ENCODE measurements at places on chromosomes 7 and 10.

DNA sequence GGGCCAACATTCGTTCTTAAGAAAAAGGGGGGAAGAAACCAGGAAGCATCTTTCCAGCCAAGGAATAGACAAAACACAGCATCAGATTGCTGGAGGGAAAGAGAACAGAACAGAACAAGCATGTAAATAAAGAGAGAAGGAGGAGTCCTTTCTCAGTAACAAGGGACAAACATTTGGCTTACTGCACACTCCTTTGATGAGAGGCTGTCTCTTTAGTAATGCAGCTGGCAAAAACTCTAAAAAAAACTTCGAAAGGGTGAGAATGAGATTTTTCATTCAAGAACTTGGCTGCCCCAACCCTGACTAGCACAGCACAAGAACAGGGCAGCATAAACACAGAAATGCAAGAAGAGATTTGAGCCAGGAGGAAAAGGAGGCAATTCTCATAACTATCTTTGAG lies 38.9 kb upstream of the IL6 start:
- DNase-seq: no peak

- no peak for DNase-seq
Measured at GRCh38 chr10:11081408-11081807, 63.7 kb downstream of the CELF2 start.

GRCh38 chr7:35725280-35725680 lies 30.3 kb upstream of the HERPUD2 start:
- DNase-seq: peak; percentile 62

GRCh38 chr10:21507150-21507549 lies 18.3 kb downstream of the SKIDA1 start:
- no peak for DNase-seq

GRCh38 chr10:132590094-132590751 lies 52.6 kb downstream of the INPP5A start:
- DNase-seq: no peak

DNA sequence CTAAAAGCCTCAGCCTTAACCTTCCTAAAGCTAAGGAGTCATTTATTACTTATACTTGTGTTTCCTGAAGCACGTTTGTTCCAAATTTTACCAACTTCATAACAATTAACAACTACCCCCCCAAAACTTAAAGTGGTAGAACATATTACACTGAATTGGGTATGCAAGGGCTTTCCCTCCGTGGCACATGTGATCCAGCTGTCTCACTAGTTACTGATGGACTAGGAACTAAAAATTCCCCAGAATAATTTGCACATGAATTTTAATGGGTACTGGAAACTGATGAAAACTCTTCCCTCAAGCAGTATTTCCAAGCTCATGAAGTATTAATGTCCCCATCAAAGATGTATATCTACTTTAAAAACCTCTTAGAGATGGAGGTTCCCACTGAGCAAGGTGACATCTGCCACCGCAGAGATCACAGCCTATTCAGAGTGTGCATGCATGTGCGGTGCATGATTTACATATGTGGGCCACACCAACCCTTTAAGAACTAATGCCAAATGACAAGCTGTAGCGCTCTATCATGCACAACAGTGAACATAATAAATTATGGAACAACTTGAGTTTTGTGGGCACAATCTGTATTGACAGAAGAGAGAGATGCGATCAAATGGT lies 139.9 kb upstream of the ADCY1 start:
- no peak for DNase-seq

DNA sequence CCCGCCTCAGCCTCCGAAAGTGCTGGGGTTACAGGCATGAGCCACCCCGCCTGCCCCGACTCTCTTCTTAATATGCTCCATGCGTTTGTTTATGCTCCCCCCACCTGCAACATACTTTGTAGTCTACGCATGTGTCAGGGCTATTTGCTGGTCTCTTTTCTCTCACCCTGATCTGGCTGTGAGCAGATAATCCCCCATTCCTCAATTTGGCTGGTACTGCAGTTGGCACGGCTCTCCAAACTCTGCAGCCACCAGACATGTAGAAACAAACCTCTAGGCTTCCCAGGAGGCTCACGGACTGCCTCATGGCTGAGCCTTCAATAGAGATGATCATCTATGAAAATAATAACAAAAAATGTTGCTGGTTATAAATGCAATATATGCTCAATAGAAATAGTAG lies 540.3 kb upstream of the GALNT17 start:
- no peak for DNase-seq

DNA sequence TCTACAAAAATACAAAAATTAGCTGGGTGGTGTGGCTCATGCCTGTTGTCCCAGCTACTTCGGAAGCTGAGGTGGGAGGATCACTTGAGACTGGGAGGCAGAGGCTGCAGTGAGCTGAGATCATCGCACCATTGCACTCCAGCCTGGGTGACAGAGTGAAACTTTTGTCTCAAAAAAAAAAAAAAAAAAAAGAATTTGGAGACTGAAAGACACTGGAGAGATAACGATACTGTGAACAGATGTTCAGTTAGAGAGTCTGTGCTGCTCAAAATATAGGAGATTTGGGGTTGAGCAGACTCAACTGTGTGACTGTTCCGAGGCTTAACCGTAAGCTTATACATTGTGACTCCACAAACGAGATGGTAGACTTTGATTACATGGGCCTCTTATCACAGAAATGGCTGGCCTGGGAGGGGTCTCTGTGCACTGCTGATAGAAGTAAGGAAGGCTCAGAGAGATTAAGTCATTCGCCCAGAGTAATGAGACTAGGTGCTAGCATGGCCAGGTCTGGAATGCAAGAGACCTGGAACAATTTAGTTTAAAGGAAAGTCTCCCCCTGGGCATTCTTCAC lies 19.4 kb downstream of the WBP1L start:
- DNase-seq: no peak

GRCh38 chr10:14008740-14009080 lies 322.0 kb downstream of the FRMD4A start:
- DNase-seq: peak; percentile 23

- DNase-seq: no peak
Measured at GRCh38 chr7:71682841-71683781, 551.2 kb downstream of the GALNT17 start.

DNA sequence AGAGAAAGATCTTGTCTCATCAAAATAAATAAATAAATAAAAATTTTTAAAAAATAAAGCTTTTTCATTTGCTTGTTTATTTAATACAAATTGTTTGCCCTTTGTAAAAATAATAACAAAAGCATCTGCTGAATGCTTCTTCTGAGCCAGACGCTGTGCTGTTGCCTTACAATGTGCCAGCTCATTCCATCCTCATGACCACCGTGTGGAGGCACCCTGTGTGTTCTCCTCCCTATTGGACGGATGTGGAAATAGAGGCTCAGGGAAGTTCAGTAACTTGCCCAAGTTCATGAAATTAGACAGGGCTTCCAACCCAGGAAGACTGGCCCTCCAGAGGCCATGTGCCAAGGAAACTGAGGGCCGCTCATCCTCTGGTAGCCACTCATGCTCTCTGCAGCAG lies 120.6 kb downstream of the SH3PXD2A start:
- no peak for DNase-seq

DNA sequence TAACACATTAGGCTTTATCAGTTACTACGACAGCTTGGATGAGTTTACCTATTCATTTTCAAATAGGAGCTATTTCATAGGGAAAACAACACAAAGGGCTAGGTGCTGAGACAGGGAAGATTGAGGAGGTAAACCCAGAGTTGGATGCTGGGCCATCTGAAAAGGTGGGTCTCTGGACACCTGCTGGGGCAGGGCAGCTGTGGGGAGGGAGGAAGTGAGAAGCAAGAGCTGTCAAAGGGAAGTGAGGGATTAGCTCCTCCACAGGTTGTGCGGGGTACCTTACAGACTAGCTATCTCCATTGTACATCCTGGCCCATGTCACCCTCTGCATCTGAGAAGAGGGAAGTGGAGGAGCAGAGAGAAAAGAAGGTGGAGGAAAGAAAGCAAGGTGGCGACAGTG lies 48.9 kb downstream of the BLNK start:
- DNase-seq: no peak

DNA sequence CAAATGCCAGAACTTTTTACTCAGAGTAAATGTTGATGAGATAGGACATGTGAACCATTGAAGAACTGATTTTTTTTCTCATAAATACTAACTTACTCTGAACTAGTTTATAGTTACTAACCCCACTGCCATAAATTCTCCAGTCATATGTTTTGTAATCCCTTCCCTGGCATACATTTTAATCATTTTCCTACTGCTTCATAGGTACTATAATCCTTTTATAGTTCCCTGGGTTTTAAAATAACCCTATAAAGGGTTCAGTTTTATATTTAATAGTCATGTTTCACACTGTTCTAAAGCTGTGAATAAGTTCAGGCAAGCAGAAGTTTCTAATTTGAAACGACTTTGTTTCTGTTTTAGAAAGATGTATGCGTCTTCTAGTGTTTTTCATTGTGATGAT lies 28.9 kb downstream of the CNNM2 start:
- DNase-seq: no peak

DNA sequence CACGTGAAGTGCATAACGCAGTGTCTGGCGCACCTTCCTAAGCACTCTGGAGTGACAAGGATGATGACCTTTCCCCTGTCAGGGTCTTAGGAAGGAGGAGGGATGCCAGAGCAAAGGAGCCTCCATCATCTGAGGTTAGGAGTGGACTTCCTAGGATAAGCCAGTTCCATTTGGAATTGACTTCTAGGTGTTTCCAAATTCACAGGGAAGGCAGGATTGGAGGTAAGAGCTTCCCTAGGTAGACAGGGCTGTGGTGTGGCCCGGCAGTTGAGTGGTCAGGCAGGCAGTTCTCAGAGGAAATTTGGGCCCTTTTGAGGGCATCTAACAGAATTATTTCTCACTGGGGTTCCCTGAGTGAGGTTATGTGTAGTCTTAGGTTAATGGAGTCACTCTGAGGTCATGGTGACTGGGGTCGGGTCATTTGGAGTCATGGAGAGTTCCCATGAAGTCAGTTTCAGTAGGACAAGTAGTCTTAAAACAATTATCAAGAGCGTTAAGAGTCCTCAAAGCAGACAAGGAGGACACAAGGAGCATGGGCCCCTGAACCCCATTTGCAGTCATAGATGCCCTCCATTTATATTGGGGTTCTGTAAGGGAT lies 8.2 kb downstream of the PPIF start:
- DNase-seq: no peak

DNA sequence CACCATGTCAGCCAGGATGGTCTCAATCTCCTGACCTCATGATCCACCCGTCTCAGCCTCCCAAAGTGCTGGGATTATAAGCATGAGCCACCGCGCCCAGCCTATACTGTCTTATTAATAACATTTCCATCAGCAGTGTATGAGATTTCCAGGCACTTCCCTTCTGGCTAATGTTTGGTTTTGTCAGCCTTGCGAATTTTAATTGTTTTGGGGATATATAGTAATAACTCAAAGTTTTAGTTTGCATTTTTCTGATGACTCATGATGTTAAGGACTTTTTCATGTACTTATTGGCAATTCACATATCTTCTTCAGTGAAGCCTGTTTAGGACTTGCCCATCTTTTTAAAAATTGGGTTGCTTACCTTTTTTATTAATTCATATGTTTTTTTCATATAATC lies 76.0 kb downstream of the TMEM270 start:
- DNase-seq: no peak

DNA sequence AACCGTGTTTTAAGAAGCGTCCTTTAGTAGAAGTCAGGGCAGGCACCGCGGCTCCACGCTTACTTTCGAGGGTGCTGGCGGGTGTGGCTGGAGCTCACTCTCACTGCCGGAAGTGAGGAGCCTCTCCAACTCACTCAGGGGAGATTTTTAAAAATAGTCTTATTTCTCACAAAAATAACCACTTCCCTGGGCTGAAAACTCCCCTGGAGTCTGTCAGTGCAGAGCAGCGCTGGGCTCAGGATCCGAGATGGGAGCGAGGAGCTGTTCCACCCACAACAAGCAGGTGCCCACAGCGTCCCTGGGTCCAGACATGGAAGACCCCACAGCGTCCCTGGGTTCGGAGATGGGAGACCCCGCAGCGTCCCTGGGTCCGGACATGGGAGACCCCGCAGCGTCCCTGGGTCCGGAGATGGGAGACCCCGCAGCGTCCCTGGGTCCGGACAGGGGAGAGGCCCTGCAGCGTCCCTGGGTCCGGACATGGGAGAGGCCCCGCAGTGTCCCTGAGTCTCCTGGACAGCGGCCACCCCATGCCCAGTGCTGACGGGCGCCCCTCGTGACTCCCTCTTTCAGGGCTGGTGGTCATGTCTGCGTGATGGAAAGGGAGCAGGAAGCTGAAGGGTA lies 51.2 kb downstream of the VIPR2 start:
- no peak for DNase-seq

- DNase-seq: no peak
Measured at GRCh38 chr7:25029075-25029474, 49.1 kb upstream of the OSBPL3 start.

DNA sequence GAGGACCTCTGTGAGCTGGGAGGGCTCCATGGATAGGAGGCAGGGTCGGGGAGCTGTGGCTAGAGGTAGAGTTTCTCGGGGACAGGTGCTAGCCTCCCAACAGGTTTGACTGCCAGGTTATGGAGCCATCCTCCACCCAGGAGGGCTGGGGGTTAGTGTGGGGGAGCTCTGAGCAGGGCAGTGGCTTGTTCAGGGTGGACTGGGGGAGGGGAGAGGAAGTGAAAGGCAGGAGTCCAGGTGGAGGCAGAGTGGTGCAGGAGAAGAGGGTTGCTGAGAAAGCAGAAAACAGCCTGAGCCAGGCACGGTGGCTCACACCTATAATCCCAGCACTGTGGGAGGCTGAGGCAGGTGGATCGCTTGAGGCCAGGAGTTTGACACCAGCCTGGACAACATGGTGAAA lies 40.5 kb upstream of the HSPB1 start:
- DNase-seq: no peak

DNA sequence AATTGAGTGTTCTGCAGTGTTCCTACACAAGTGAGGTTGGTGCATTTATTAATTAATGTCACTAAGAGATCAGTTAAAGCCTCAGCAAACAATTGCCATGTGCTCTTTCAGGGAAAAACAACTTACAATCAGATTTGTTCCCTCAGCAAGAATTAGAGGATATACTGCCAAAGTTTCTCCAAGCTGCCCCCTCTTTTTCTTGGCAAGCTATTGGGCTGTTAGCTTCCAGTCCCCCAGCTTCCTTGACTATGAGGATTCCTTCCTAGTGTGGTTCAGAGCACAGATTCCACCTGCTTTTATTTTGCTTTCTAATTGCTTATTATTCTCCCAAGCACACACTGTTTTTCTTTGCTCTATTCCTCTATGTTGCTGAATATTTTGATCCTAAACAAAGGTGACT lies 112.7 kb downstream of the RBM20 start:
- no peak for DNase-seq

GRCh38 chr10:3835770-3836169 lies 50.8 kb upstream of the KLF6 start:
- no peak for DNase-seq

GRCh38 chr10:6917125-6917524 lies 337.0 kb upstream of the PRKCQ start:
- DNase-seq: no peak

Data from CD4-positive, alpha-beta T cell treated with Interleukin-15 for 4 hours (primary cell).